ENCODE measurements at places on chromosomes 12 and 14.
A peak's percentile ranks its signal among the peaks of the same experiment; 100 is the strongest.

DNA sequence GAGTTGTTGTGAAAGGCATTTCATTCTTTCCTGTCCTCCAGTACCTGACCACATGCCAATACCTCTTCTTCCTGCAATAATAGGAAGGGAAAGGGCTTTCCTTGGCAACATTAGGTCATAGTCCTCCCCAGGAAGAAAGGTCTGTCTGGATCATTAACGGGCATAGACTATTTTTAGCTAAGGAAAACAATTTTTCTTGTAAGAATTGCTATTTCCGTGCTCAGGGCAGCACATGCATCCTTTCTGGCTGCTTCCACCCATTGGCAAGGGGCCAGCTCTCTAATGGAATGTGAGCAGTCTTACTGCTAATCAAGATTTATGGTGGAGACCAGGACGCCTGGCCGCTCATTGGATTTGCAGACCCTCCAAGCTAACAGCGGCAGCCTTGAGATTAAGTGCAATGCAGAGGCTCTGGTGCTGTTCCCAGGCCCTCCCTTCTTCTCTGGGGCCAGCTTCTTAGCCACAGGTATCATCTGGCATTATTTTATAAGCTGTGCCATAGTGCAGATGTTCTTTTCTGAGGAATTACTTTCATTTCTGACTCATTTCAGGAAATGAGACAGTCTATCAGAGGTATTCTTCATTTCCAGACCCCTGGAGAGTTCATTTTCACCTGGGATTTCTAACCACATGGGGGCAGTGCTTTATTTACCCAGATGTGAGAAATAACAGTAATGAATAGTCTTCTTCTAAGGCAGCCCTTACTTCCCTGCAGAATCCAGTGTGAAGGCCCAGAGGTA, 52.9 kb downstream of the ANO6 start:
- DNase-seq, result no peak

GRCh38 chr14:87185961-87186560, 806.9 kb downstream of the GALC start:
- no peak for DNase-seq

DNA sequence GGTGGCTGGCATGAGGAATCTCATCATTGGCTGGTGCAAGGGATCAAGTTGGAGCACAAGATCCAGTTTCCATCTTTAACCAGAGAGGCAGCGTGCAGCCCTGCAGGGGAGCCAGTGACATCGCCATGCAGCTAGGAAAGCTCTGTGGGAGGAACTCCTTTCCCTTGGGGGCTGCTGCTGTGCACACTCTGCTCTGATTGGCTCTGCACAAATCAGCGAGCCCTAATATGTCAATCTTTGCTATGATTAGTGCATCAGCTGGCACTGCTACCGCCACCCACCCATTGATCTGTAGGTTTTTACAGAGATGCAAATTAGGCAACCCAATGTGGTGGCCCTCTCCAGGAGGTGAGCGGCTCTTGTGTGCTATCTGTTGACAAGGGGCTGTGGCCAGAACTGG, 262.6 kb downstream of the PCNX1 start:
- DNase-seq, result no peak

GRCh38 chr12:56836317-56836716, 73.2 kb downstream of the HSD17B6 start:
- DNase-seq, result no peak

DNA sequence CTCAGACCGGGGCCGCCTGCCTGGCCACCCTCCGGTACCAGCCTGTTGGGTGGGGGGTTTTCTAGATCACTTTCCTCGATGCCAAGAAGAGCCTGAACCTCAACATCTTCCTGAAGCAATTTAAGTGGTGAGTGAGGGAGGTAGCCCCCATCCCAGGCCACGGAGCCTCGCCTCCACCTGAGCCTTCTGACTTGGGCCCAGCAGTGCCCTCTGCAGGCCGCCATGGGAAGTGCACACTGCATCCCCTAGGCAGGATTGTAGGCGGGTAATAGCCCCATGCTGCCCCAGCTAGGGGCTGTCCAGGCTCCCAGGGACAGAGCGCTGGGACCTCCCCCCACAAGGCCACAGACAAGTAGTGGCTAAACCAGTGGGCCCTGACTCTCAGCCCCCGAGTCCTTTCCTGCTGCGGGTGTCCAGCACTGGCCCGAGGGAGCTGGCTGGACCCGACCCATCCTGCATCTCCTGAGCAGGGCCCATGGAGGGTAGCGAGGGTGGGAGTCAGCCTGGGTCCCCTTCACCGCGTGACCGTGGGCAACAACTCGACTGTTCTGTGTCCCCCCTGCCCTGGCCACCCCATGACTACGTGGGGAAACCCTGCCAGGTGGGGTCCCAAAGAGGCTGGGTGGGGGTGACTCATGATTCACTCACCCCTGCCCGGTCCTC, 15.3 kb upstream of the ADSS1 start:
- DNase-seq, result peak; percentile 44

DNA sequence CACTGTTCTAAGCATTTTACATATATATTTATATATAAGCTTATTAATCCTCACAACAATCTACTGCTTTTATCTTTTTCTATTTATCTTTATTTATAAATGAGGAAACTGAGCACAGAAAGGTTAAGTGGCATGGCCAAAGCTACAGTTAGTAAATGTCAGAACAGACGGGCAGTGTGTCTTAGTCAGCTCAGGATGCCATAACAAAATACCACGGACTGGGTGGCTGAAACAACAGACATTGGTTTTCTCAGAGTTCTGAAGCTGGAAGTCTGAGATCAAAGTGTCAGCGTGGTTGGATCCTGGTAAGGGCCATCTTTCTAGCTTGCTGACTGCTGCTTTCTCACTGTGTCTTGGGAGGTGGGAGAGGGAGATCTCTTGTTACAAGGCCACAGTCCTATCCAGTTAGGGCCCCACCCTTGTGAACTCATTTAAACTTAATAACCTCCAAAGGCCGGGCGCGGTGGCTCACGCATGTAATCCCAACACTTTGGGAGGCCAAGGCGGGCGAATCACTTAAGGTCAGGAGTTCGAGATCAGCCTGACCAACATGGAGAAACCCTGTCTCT, 19.8 kb downstream of the RPGRIP1 start:
- DNase-seq, result no peak

GRCh38 chr12:122420471-122421162, 1.9 kb downstream of the CLIP1 start:
- DNase-seq, result no peak

DNA sequence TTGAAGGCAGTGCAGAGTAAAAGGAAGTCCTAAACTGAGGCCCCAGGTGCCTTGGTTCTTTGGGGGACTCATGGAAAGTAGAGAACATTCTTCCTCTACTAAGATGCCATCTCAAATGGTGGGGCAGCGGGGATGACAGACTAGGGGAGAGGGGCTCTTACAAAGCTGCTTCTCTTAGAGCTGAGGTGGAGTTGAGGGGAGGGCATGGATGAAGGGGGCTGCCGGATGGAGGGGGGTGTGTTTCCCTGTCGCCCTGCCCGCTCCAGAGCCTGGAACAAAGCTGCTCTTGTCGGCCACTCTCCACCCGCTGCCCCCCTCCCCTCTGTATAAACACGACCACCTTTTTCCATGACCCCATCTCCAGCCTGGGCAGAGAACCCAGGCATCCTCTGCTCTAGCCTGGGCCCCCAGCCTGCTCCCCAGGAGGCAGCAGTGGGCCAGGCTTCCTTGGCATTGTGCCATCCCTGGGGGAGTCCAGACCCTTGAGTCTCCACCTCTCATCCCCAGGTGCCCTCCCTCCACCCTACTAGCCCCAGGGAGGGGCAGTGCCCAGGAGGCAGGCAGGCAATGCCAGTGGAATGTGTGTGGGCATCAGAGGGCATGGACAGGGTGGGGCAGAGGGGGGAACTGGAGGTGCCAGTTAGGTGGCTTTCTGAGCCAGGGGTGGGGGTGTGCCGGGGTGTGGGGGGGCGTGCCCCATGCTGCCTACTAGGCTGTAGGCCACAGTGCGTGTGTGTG, 1.7 kb downstream of the RARG start:
- DNase-seq, result no peak

GRCh38 chr14:90179809-90180779, 76.3 kb upstream of the PSMC1 start:
- DNase-seq, result no peak

- DNase-seq, result peak; percentile 17
These were observed 44.0 kb downstream of the ARMH4 start for GRCh38 chr14:58107947-58108552.

- DNase-seq, result no peak
These were observed 16.7 kb upstream of the CRY1 start for GRCh38 chr12:107109726-107110719.

DNA sequence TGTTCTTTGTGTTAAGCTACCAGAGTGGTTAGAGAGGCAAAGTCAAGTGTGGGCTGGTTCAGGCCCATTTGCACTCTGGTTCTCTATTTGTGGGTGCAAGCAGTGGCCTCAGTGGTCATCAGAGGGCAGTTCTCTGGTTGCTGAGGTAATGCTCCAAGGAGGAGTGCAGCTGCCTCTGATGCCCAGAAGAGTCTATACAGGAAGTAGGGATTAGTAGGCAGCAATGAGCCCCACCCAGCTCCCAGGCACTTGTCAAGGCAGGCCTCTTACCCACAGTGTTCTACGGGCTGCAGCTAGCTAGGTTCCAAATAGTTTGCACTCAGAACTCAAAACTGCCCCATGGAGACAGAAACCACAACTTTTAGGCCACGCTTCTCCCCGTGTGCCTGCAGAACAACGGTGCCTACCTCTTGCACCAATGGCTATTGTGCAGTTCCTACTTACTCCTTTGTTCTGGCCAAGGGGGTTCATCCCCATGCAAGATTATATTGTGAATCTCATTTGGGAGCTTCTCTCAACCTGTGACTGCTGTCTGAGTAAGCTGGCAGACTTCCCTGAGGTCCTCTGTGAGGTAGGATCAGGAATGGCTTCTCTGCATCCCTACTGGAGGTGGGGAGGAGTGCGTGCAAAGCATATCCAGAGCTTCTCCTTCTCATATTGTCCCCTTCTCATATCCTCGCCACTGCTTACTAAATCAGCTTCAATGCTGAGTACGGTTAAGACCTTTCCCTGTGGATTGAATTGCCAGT, 410.3 kb upstream of the LMO3 start:
- no peak for DNase-seq

GRCh38 chr12:82687021-82688011, 610 bp downstream of the TMTC2 start:
- peak; percentile 34 for DNase-seq

- no peak for DNase-seq
These were observed 24.5 kb upstream of the BCL11B start for GRCh38 chr14:99296517-99296916.

GRCh38 chr14:84129007-84129406, 1400.9 kb upstream of the FLRT2 start:
- DNase-seq, result no peak

DNA sequence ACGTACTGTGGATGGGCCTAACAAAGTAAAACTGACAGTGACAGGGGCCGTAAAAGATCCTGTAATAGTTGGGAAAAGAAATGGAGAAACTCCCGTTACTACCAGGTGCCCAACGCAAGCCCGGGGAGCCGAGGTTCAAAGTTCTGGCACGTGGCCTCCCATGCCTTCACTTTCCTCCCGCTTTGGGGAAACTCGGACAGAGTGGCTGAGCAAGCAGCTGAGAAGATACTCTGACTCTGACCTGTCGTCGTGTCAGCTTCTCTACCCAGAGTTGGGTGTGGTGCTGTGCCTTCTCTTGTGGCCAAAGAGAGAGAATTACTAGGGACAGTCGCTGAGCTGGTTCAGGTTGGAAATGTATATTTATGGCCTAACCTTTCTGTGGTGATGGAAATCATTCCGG, 1.7 kb downstream of the B4GALNT3 start:
- no peak for DNase-seq

DNA sequence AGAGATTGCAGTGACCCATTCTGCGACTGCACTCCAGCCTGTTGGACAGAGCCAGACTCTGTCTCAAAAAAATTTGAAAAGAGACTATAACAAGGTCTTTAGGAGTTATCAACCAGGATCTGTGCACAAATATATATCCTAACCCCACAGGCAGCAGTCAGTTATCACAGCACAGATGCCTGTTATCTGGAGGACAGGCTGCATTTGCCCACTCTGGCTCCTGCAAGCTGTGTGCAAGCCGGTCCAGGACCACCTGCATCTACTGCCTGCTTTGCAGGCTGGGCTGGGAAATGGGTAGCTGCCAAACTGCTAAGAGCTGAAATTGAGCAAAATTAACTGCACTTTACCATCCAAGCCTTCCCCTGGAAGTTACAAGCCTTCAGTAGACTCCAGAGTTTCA, 21.4 kb upstream of the RCOR1 start:
- DNase-seq, result no peak

- no peak for DNase-seq
These were observed at the start of gene VSX2 for GRCh38 chr14:74238974-74239847. Gene VSX2, plus strand, starts transcription at chr14:74239449. Its CDS starts 113 bp downstream, at chr14:74239562.

- no peak for DNase-seq
These were observed 138.1 kb upstream of the CPM start for GRCh38 chr12:69071091-69071370.

DNA sequence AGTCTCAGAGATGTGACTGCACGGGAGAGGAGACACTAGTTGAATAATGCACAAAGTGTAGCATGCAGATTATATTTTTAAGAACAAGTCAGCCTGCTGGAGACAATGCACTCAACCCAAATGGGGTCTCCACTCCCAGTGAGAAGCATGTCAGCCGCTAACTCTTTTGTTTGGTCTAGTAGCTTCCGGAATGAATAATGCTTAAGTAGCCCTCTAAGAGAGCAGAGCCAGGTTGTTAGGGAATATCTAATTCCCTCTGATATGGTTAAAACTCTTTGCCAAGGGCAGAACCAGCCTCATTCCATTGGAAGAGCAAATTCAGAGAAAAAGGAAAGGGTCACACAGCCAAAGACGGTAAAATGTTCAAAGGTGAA, 80.4 kb downstream of the DAD1 start:
- DNase-seq, result no peak
